ENCODE measurements at places on chromosomes 5 and 9. TPM values are rescaled to one million over a fixed set of nuclear protein-coding genes. Genes with fewer than 3 reads are reported as not detected.

DNA sequence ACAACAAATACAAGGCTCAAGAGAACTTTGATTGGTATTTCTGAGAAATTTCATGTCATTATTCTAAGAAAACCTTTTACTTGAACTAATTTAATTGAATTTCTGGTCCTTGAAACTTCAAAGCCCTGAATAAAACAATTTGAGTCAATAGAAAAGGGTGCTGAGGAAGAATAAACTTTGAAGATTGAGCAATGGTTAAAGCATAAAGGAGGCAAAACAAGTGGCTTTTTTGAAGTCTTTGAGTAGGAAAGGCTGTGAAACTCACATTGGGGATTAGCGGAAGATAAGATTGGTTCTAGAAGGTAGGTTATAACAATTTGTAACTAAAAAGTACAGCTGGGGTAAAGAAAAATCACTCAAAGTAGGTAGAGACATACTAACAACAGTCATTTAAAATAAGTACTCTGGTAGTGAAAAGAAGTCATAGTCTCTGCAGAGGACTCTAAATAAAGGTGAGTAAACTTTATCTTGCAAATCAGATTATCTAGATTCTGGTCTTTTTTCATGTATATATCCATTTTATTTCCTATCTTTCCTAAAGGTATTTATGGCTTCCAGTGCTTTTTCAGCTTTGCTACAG lies 6.4 kb upstream of the PLPP1 start:
- no peak for DNase-seq

- no peak for DNase-seq
These were observed 174.0 kb upstream of the ZNF618 start for GRCh38 chr9:113701774-113702755.

DNA sequence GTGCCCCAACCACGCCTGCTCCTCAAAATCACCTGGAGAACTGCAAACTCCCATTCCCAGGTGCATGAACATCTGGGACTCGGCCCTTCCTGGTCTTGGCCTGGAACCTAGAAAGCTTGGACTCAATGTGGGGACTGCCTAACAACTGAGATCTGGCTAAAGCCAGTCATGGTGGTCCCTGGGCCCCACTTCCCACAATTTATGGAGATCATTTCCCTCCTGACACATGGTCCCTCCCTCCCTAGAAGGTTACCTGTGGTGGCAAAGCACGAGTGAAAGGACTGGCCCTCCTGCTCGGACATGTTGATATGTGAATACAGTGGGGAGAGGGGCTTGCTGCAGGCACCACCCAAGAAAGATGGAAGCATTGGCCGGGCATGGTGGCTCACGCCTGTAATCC lies 18.8 kb downstream of the BICD2 start:
- DNase-seq, result no peak

DNA sequence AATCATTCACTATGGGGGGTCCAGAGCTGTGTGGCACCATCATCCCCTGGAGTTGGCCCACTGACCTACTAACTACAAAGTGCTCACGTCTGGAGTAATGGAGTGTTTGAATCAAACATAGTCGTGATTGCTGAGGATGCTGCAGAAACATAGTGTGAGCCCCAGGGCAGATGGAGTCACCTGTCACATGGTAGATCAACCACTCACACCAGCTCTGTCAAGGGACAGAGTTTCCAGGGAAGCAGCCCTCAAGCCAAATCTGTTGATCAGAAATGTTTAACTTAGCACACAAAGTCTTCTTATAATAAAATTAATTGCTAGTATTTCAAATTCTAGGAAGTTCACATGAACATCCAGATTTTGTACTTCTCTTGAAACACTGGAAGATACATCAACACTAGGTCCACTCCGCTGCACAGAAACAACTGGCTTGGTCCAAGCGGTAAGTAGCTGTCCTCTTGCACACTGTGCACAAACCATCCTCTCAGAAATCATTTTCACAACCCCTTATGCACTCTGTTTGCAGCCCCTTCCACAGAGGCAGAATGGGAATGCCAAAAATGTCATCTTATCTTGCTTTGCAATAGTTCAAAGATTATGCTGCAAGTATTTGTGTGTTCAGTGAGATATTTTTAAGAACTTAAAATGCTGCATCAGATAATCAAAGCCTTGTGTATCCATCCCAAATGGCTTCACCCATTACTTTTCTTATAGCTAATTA lies 191.0 kb downstream of the EPB41L4A start:
- DNase-seq, result no peak

Gene KIAA1958
- polyA plus RNA-seq, result 3.3 TPM

Gene WWC1
- 0.35 TPM for polyA plus RNA-seq

- DNase-seq, result no peak
These were observed 462.6 kb upstream of the PAPPA start for GRCh38 chr9:115690786-115691496.

Gene CRHBP
- polyA plus RNA-seq, result 0.67 TPM

- no peak for DNase-seq
These were observed 69.9 kb downstream of the OTULIN start for GRCh38 chr5:14734396-14734795.

Gene IL5
- 0.29 TPM for polyA plus RNA-seq

GRCh38 chr9:94772639-94773303 lies 46.3 kb downstream of the AOPEP start:
- peak; percentile 29 for DNase-seq

- DNase-seq, result peak; percentile 69
These were observed 261.5 kb downstream of the FANCC start for GRCh38 chr9:95055851-95056551.

All from forelimb muscle (tissue), 1 donor.